Natural killer cell (primary cell): ENCODE measurements at places on chromosomes 11 and 22. TPM values are rescaled to one million over a fixed set of nuclear protein-coding genes. Genes with fewer than 3 reads are reported as not detected.

REXO2 gene
- 21.4 TPM for total RNA-seq

TRIOBP gene
- total RNA-seq: 38.5 TPM

TRIM5 gene
- 20.2 TPM for total RNA-seq

OR56A1 gene
- not detected for total RNA-seq

MS4A8 gene
- not detected for total RNA-seq

DUSP8 gene
- total RNA-seq: 47.3 TPM

RGL4 gene
- 12.7 TPM for total RNA-seq

GP1BB gene
- 7.8 TPM for total RNA-seq

GRCh38 chr11:120539667-120540369 is 28.3 kb downstream of the GRIK4 start:
- DNase-seq: no peak

DNA sequence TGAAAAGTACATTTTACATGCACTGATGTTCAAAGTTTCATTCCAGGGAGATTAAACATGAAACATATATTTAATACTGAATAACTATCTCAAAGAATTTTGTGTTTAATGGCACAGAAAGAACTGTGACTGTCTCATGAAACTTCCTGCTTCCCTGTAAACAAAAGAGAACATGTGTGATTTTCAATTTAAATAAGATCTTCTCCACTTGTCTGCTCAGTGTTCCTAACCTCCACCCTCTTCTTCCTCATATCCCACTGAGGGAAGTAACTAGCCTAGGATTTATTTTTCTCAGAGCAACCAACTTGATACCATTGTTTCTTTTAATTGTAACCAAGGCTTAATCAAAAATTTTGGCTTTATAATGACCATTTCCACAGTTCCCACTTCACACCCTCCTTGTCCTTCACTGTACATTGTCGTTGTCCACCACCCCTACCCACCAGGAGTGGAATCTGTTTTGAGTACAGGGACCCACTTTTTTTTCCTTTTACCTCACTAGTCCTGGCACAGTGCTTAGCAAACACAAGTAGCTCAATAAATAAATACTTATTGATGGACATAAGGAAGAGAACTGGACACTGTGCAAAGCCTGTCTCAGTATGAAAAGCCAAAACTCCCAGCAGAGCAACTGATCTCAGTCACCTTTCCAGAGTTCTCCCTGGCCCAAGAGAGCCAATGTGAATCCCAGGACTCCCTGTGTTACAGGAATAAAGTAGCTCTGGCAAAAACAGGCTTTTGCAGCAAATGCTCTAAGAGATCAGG is 4.2 kb downstream of the CPSF7 start:
- DNase-seq: no peak

DNA sequence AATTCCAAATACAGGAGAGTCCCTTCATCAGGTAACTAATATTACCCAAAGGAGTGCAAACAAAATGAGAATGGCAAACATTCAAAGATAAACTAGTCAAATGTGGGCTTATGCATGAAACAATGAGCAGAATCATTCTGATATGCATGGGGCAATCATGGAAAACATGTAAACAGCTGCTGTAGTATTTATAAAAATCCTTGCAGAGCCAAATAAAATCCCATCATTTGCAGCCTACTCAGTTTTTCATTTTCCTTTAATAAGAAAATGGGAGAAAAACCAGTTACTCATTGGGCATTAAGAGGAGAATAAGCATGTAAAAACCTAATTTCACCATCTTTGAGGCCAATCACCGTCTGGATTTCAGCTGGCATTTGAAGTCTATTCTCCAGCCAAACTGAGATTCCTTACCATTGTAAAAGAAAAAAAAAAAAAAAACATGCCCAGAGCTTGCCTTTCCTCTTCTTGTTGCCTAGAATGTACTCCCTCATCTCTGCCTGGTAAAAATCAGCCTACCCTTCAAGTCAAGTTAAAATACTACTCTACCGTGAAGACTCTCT is 249.1 kb downstream of the TTC28 start:
- DNase-seq: no peak

DNA sequence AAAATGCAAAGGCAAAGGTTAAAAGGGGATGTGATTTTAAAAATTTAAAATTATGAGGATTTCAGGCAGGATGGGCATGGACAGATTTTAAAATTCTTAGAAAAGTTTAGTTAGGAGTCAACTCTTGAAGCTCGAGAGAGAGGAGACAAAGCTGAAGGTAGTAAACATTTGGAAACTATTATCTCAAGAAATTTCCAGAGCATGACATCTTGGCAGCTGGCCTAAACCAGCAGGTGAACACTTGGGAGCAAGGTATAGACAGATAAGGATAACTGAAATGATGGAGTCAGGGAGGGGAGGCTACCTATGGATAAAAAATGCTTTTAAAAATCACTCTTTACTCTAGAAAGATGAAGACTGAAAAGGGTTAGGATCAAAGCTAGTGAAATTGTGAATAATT is 13.7 kb downstream of the POU2AF3 start:
- no peak for DNase-seq

DNA sequence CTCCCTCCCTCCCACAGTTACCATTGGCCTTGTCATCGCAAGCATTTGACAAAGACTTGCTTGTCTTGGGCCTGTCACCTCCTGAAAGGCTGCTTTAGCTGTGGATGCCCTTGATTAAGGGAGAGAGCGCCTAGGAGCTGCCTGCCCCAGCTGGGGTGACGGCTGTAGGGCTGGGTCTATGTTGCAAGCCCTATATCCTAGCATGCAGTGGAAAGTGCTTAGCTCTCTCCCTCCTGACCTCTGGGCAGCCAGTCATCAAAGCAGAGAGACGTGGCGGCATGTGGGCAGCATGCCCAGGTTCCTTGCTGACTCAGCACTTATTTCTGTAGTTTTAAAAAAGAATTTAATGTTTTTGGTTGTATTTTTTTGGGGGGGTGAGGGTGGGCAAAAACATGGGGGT is 75.9 kb downstream of the BARX2 start:
- DNase-seq: no peak
